ENCODE measurements at places on chromosomes 2 and 18.

DNA sequence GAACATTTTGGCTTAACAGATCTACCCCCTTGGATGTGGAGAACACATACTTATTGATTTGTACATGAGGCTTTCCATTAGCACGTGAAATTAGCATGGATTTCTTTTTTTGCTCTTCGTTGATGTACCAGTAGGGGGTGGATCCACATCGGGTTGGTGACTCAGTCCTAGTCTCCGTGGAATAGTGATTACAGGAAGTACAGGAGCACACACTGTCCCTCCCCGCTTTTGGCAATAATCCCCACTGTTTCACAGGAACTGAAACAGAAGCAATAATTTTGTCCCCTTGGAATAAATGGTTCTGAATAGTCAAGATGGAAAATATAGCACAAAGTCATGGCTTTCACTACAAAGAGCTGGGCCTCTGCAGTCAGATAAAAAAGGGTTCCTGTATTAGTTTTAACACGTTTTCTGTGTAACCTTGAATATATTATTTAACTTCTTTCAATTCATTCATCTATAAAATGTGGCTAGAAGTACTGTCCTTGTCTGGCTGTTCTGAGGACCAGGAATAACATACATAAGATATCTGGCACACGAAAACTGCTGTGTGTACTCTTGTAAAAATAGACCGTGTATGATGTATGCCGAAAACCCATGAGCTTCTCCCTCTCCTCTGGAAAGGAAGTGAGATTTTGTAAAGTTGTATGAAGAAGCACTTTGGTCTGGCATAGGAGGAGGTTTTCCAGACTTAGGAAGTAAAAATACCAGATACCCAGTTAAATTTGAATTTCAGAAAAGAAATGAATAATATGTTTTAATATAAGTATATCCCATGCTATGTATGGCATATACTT is 229.2 kb downstream of the GALR1 start:
- DNase-seq = no peak

DNA sequence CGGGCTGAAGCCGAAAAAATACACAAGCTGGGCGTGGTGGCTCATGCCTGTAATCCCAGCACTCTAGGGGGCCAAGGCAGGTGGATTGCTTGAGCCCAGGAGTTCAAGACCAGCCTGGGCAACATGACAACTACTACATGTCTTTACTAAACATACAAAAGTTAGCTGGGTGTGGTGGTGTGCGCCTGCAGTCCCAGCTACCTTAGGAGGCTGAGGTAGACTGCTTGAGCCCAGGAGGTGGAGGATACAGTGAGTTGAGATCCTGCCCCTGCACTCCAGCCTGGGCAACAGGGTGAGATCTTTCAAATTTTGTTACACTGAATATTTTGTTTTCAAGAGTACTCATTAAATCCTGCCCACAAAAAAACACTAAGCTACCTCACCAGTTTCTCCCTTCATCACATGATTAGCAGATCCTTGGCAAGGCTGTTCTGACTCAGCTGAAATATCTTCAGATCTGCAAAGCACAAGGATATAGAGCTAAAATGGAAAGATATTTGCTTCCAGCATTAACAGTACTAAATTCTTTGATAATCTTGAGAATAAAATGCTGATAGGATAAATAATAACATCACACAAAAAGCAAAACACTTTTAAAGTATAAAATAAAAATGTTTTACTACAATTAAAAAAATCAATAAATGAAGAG is 28.2 kb upstream of the MCM6 start:
- DNase-seq = no peak

- DNase-seq = no peak
These were observed 8.1 kb downstream of the EMILIN2 start for GRCh38 chr18:2854875-2855274.

DNA sequence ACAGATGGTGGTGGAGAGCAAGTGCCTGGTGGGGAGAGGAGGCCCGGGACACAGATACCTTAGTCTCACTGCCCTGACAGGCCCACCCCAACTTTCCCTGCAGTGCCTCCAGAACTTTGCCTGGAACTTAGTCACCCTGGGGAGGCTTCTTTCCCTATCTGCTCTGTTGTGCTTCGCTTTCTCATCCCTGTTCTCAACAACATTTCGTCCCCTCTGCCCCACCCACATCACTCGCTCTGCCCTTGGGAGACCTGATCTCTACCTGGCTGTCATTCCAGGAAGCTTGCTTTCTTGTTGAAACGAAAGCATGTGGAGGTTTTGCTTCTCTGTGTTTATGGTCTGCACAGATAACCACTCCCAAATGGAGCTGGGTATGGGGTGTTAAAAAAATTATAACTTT is 93.8 kb downstream of the PRKCE start:
- DNase-seq = no peak

- no peak for DNase-seq
These were observed 315.9 kb upstream of the THUMPD2 start for GRCh38 chr2:40095000-40095399.

- DNase-seq = no peak
These were observed 288.5 kb downstream of the TNS1 start for GRCh38 chr2:217714287-217714751.

GRCh38 chr2:181621779-181622490 is 35.0 kb downstream of the CERKL start:
- DNase-seq = no peak

- DNase-seq = no peak
These were observed 26.6 kb upstream of the IHH start for GRCh38 chr2:219087361-219087760.

DNA sequence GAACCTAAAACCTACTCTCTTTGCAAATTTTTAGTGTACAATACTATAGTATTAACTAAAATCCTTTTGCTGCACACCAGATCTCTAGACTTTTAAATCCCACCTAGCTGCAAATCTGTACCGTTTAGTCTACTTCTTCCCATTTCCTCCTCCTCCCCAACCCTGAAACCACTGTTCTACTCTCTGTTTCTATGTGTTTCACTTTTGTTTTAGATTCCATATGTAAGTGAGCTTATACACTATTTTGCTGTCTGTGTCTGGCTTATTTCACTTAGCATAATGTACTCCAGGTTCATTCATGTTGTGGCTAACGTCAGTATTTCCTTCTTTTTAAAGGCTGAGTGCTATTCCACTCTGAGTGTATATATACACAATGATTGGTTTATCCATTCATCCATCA is 18.4 kb upstream of the DSC2 start:
- DNase-seq = no peak

DNA sequence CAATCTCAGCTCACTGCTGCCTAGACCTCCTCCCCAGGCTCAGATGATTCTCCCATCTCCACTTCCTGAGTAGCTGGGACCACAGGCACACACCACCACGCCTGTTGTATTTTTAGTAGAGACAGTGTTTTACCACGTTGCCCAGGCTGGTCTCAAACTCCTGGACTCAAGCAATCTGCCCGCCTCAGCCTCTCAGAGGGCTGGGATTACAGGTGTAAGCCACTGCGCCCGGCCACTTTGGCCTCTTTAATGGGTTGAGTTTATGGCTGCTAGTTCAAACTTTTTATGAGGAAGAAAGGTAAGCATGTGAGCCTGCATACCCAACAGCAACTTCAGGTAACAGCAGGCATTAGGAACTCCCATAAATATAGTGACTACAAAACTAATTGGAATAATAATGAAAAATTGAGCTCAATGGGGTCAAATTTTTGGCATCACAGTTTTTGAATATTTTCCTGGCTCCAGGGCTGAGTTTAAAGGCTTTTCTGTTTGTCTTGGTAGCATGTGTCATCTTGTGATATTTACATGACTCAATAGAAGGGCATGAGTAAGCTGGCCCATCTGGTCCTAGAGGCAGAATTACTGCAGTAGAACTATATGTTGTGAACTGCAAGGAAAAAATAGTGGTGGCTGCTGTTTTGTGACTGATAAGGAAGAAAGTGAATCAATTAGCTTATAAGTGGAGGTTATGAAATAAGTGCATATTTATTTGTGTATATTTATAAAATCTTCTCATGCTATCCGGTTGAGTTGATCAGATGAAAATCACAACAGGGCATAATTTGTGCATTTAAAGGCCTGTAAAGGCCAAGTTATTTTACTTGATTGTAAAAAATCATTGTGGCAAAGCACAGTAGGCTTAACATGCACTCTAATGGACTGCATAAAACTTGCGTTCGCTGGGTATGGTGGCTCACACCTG is 24.8 kb downstream of the GALM start:
- no peak for DNase-seq

DNA sequence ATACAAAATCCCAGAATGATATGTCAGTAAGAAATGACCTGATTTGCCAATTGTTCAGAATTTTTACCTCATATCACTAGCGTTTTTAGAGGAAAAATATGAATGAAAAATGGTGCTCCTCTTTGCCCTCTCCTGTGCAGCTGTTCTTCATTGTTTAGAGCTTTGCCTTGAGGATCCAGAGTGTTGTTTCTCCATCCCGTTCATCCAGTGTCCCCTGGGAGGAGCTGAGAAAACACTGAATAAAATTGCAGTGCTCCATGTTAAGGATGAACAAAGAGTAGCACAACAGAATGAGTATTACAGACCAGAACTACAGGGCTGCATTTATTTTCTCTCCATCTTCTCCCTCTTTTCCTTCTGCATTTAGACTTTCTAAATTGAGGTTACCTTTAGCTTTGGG is 133.1 kb downstream of the ADCYAP1 start:
- DNase-seq = no peak

GRCh38 chr2:209579230-209579749 is 155.4 kb downstream of the MAP2 start:
- peak; percentile 13 for DNase-seq

DNA sequence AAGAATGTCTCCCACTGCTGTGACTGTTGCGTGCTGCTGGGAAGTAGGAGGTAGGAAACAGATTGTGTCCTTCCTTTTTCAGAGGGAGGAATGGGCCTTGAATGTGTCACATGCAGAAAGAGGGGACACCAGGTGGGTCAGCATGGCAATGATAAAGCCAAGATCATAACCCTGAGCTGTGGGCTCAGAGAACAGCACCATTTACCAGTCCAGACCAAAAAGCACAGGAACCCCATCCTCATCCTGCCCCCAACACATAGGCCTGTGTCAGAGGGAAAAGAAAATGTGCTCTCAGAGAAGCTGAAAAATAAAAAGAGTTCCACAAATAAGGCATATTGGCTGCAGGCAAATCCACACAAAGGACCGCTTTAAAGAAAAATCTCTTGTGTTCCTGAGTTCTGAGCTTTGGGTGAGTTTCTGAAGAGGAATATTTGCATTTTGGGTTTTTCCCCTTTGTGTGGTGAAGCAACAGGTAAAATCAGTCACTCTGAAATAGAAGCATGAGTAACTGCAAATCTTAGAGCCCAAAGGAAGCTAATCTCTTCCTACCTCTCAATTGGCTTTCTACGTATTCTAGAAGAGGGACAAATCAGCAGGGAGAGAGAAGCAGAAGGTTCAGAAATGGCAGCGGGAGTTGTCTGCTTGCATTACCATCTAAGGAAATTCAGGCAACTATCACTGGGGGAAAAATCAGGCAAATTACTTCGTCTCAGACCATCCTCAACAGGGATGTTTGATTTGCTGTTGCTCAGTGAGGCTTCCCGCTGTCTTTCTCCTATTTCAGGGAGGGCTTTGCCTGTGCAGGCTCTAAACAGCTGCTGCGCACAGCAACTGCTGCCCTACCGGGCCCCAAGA is 106.8 kb downstream of the BCL11A start:
- DNase-seq = no peak

- DNase-seq = no peak
These were observed 87.4 kb upstream of the HK2 start for GRCh38 chr2:74746480-74746879.

GRCh38 chr2:108074150-108074549 is 87.8 kb downstream of the SLC5A7 start:
- no peak for DNase-seq

DNA sequence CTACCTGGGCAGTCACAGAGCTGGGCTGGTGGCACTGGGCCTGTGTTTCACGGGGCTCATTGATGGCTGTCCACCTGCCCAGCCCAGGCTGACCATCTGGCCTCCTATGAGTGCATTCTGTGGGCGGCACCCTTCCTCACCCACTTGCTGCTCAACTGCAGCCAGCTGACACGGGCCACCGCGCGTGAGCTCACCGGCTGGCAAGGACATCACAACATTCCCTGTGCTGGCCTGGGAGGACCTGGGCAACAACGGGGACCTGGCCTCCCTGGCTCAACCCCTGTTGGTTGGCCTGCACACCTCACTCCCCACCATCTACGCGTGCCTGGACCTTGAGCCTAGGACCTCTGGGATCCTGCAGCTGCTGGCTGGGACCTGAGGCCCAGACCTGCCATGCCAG is 98.2 kb upstream of the DTNA start:
- no peak for DNase-seq

GRCh38 chr2:113698892-113699447 is 57.5 kb downstream of the SLC35F5 start:
- DNase-seq = no peak

DNA sequence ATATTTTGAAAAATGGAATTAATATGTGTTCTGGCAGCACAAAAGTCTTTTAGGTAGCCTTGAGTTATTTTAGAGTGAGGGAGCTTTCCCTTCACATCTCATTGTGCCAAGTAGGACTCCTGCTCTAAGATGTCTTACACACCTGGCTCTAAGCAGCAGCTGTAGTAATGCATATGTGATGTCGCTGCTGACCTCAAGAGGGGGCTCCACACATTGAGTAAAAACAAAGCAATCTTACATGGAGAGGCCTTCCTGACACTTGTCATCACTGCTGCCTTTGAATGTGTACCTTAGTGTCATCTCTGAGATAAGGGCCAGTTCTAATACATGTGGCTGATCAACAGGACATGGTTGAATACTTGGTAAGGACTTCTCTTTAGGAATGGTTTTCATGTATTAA is 75.8 kb downstream of the ACTR3 start:
- DNase-seq = no peak

GRCh38 chr2:974502-974901 is 23.9 kb downstream of the SNTG2 start:
- no peak for DNase-seq

GRCh38 chr2:128380961-128381938 is 62.6 kb upstream of the HS6ST1 start:
- DNase-seq = no peak

DNA sequence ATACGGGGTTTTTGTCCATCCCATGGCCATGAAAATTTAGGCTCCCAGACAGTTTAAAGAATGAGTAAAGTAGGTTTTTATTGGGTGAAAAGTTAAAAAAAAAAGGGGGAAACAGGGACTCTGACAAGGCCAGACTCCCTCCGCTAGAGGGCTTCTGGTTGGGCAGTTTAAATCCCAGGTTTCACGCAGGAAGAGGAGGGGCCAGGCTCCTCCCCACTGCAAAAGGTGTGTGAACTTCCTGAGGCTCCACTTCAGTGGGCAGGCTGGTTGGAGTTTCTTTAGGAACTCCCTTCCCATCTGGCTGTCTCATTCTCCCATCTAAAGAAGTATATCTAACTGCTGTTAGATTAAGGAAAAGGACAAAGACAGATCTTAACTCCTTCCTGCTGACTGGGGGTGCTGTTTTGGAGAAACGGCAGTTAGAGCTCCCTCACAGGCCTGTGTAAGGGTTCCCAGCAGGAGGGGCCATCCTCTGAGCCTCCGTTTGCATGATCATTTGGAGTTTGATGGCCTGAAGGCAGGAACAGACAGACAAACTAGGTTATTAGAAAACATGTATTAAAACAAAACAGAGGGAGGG is 1160.7 kb downstream of the CNTNAP5 start:
- DNase-seq = no peak
